ENCODE measurements at places on chromosomes 12 and 14. TPM values are rescaled to one million over a fixed set of nuclear protein-coding genes. Genes with fewer than 3 reads are reported as not detected.

- no peak for DNase-seq
Observed at GRCh38 chr12:64190140-64190539, 32.0 kb downstream of the KICS2 start.

ASCL4 gene
- polyA plus RNA-seq: not detected

DNA sequence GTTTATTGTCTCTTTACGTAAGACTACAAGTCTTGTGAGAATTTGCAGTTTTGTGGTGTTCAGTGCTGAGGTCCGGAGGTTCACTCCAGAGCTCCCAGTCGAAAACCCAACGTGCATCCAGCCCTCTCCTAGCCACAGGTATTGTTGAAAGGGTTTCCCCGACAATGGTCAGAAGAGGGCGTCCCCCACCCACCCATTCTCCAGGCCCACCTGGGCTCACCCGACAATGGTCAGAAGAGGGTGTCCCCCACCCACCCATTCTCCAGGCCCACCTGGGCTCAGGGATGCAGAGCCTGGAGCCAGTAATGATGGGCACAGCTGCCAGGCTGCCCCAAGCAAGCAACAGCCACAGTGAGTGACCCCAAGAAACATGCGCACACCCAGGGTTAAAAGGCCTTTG is 126.8 kb upstream of the EVL start:
- no peak for DNase-seq

- DNase-seq: no peak
Observed at GRCh38 chr12:43278541-43278832, 273.5 kb downstream of the ADAMTS20 start.

DNA sequence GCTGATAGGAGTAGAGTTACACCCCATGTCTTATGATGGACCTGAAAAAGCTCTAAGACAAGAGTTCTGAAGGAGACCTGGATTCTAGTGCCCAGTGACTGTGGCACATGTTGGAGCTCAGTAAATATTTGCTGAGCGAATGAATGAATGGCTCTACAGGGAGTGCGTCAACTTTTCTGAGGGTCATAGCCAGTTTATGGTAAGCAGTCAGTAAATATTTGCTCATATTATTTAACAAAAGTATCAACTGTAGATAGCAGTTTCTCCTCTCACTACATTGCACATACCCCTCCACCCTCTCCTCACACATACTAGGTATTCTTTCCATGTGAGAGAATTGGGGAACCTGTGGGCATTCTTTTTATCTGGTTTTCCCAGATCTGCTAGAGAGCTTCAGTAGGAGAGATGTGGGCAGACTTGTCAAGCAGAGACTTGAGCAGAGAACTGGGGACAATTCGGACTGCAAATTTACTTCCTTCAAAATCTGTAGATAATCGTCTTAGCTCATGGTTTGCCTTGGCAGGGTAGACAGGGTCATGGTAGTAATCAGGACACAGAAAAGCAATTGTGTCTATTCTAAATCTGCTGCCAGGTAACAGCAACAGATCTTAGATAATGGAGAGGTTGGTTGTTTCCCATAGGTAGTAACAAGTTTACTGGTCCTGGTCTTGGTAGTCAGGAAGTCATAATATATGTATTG is 5.7 kb downstream of the SLC4A8 start:
- DNase-seq: no peak

- DNase-seq: peak; percentile 31
Observed at GRCh38 chr14:100828031-100828769, 2.3 kb downstream of the MEG3 start.

- no peak for DNase-seq
Observed at GRCh38 chr14:102675396-102675795, 82.9 kb downstream of the RCOR1 start.

WDR20 gene
- 9.4 TPM for polyA plus RNA-seq

GLIPR1L2 gene
- polyA plus RNA-seq: not detected

DNA sequence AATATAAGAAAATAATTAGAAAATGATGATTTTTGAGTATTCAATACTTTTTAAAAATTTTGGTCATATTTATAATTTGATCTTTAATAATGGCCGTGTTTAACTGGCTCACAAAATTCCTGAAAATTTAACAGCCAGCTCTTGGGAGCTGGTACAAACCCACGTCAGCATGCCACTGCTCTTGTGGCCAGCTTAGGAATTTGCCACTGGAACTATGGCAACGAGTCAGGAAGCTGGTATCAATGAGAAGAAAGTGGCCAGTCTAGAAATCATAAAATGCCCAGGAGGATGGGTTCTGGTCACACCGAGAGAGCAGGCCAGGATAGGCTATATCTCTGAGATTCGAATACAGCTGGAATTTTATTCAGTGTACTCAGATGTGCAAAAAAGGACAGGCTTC is 72.2 kb upstream of the PLEKHG3 start:
- DNase-seq: no peak

GRCh38 chr14:36171607-36172006 is 4.9 kb downstream of the PTCSC3 start:
- no peak for DNase-seq

GRCh38 chr12:67501362-67501761 is 147.2 kb upstream of the DYRK2 start:
- no peak for DNase-seq

HOXC12 gene
- polyA plus RNA-seq: 0.05 TPM

DNA sequence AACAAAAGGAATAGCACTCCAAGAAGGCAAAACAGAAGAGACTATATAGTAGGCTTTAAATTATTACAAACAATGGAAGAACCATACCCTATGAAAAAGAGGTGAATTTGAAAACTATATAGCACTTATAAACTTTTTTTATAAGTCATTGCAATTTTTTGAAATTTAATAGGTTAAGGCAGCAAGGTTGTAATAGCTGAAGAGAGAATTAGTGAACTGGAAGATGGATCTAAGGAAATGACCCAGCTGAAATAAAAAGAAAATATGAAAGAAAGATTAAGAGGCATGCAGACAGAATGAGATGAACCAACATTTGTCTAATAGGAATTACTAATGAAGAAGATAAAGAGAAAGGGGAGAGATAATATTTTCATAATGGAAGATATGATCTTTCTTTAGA is 9.8 kb downstream of the TESC start:
- DNase-seq: no peak

DNA sequence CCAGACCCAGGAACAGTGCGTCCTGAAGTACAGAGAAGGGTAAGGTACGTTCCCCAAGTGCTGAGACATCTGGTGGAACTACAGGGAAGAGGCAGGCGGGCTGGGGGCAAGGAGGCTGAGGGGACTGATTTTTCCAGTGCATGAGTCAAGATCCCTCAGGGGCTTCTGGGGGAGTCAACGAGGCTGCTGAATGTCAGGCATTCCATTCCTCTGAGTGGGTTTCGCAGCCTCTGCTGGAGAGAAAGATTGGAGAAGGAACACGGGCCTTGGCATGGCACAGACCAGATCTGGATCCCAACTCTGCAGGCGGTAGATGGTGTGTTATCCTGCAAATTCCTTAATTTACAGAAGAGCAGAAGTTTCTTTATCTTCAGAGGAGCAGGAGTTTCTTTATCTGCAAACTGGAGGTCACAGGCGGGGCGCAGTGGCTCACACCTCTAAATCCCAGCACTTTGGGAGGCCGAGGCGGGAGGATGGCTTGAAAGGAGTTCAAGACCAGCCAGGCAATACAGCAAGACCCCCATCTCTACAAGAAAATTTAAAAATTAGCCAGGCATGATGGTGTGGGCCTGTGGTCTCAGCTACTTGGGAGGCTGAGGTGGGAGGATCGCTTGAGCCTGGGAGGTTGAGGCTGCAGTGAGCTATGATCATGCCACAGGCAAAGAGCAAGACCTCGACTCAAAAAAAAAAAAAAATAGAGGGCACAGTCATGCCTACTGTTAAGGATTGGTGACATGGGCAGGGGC is 132.6 kb upstream of the MAP1LC3B2 start:
- peak; percentile 52 for DNase-seq

ART4 gene
- not detected for polyA plus RNA-seq

GRCh38 chr14:60051721-60052221 is 40.0 kb upstream of the PCNX4 start:
- no peak for DNase-seq

GRCh38 chr12:13387101-13387500 is 190.6 kb downstream of the EMP1 start:
- DNase-seq: no peak

- DNase-seq: no peak
Observed at GRCh38 chr12:106865683-106866082, 90.0 kb upstream of the TMEM263 start.

C12orf56 gene
- polyA plus RNA-seq: 2.6 TPM

GRCh38 chr12:65279369-65280112 is 1.1 kb downstream of the MSRB3 start:
- peak; percentile 10 for DNase-seq

DNA sequence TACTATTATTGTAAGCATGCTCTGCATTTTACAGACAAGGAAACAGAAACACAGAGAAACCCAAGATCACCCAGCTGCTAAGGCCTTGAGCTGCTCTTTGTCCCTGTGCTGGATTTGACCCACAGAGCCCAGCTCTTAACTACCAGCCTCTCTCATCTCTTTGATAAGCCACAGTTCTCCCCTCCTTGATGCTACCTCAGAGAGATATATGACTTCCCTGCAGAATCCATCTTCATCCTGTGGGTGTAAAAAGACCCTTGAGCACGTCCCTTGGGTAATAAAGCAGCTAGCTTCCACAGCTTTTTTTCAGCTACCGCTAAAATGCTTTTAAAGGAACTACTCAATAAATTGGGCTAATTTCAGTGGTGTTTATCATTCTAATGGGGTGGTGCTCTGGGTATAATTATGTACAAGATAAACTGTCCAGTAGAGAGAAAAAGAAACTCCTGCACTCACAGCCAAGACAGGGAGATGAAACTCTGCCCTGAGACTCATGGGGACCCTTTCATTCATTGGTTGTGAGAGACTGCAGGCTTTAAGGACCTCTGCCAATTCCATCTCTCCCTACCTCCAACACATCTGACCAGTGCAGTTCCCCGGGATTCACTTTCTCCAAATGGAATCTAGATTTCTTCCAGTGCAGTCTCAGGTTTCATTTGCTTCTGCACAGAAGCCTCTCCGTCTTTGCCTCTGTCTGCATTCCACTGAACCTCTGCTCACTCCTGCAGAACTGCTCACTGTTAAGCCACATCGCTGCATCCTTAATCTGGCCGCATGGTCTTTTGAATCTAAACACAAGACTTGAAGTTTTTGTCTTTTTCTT is 24.7 kb upstream of the NTF3 start:
- DNase-seq: no peak

GRCh38 chr14:90105756-90106155 is 44.0 kb downstream of the KCNK13 start:
- no peak for DNase-seq

- no peak for DNase-seq
Observed at GRCh38 chr12:107921062-107921461, 146.6 kb downstream of the ASCL4 start.

KRT83 gene
- not detected for polyA plus RNA-seq

DNA sequence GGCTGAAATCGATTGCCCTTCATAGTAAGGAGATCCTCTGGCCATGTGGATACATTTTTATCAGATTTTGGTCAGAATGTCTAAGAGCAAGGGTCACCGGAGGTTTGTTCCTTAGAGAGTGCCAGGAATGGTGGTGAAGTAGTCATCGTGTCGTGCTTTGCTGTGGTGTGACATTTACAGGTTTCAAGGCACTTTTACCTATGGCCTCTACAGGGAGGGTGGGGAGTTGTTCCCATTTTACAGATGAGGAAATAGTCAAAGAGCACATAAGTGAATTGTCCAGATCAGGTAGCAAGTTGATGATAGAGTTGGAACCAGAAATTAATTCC is 57.2 kb downstream of the WDR20 start:
- no peak for DNase-seq

SYNDIG1L gene
- not detected for polyA plus RNA-seq

DNA sequence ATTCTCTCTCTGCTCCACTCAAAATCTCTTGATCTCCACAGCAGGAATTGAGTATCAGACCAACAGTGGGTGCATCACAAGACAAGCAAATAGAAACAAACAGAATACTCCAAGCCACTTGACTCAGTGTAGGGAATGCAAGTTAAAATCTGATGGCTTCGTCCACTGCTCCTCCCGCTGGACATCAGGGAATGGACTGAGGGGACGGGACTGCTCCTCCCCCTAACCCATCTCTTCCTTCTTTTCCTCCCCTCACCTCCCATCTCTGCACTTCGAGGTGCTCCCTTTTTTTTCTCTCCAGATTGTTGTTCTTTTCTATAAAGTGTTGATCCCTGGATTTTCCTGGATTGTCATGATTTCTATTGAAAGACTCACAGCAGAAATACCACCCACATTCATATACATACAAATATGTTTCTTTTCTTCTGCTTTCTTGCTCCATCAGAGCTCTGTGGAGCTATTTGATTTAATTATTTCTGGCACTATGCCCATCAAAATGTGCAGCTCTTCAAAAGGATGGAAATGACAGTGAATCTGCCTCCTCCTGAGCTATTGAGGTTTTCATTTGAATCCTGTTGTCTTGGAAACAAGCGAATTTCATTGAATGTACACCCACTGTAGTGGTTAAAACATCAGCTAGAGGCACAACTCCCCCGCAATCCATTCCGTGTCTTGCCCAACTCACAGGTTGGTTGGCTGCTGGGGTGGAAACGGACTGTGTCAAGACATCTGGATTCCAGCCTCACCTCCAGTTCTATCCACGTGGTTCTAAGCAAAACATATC is 199.7 kb downstream of the SPTSSA start:
- no peak for DNase-seq

OR10G2 gene
- not detected for polyA plus RNA-seq

PLEKHG7 gene
- polyA plus RNA-seq: not detected

DNA sequence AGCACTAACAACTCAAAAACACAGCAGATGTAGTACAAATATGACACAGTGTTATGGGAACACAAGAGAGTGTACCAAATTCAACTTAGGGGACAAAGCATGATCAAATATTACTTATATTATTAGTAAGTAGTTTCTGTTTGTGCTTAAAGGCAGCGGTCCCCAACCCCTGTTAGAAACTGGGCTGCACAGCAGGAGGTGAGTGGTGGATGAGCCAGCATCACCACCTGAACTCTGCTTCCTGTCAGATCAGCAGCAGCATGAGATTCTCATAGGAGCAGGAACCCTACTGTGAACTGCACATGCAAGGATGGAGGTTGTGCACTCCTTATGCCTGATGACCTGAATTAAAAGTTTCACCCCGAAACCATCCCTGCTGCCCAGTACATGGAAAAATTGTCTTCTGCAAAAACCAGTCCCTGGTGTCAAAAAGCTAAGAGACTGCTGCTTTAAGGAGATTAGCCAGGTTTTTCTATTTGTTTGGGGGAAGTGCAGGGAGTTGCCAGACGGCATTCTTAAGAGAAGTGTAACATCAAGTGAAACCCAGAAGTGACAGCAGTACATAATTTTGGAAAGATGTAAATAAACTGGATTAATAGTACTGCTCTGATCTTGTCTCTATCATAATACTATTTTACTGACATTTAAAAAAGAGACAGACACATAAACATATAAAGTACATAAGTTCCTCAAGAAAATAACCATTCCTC is 26.7 kb downstream of the GTF2A1 start:
- no peak for DNase-seq

GRCh38 chr12:111057701-111058425 is 137.5 kb upstream of the MYL2 start:
- no peak for DNase-seq

DNA sequence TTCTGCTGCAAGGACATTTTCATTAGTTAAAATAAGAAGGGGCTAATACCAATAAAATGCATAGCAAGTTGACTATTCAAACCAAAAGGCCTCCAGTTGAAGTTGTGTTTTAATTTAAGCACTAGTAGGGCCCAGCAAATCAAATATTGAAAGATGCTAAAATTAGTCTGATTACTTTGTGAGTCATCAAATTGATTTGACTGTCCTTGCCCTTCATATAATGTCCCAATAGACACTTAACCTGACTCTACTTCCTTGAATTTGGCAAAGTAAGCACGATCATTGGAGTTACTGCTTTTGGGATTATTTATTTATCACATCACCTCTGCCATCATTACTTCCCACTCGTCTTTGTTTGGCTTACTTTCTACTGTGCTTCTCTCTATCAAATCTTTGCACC is 798.5 kb downstream of the DIO2 start:
- no peak for DNase-seq

All from K562 (cell line).